ENCODE measurements at places on chromosomes 16 and 17. TPM values are rescaled to one million over a fixed set of nuclear protein-coding genes. Genes with fewer than 3 reads are reported as not detected.

DNA sequence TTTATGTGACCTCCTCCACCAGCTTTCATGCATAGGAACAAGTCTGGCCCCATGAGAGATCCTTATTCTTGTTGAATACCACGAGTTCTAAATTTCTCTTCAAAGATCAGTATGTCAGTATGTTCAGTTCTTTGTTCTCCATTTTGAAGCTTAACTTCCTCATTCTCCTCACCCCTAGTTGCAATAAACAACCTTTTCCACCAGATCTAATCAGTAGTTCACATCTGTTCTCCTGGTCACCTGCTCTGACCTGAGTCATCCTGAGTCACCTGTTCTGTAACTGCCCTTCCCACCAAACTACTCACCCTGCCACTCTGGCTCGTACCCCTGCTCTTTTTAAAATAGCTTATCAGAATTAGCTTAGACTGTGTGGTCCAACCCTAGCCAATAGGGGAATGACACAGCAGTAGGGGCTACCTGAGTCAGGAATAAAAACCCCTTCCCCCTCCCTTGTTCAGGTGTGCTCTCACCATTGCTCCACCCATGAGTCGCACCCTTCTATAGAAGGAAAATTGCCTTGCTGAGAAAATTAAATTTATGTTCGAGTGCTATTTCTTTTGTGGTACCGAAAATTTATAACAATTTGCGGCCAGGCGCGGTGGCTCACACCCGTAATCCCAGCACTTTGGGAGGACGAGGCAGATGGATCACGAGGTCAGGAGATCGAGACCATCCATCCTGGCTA lies 94.6 kb downstream of the EMP2 start:
- DNase-seq: no peak

DNA sequence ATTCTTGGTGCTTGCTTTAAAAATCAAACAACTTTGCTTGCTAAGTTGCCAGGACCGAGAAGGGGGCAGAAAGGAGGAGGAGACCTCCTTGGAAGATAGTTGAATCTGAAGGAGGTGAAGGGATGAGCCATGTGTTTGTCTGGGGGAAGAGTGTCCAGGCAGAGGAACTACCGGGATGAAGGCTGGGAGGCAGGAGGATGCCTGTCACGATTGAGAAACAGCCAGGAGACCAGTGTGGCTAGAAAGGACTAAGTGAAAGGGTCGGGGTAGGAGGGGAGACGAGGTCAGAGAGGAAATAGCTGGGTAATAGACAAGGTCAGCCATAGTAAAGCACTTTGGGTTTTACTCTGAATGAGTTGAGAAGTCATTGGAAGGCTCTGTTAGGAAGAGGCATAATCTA lies 38.9 kb upstream of the CSNK2A2 start:
- no peak for DNase-seq

DNA sequence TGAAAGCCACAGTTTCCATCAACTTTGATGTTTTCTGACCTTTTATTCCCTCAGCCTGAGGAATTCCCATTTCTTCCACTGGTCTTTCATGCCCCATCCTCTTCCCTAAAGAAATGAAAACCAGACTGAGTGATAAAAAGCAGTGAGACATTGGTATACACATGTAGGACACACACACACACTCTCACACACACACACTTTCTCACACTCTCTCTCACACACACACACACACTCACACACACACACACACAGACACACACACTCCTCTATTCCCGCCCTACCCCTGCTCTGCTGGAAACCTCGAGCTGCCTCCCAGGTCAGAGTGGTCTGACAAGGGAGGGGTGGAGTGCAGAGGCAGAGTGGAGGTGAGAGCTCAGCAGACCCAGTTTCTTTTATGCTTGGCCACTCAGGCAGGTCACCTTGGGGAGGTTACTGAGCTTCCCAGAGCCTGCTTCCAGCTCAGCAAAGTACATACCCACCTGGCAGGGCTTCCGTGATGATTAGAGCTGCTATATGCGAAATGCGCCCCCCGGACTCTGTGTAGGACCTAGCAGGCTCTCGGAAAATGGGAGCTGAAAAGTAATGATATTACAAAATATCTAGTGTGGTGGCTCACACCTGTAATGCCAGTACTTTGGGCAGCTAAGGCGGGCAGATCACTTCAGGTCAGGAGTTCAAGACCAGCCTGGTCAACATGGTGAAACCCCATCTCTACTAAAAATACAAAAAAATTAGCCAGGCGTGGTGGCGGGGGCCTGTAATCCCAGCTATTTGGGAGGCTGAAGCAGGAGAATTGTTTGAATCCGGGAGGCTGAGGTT lies 30.7 kb downstream of the CCR7 start:
- DNase-seq: no peak

DNA sequence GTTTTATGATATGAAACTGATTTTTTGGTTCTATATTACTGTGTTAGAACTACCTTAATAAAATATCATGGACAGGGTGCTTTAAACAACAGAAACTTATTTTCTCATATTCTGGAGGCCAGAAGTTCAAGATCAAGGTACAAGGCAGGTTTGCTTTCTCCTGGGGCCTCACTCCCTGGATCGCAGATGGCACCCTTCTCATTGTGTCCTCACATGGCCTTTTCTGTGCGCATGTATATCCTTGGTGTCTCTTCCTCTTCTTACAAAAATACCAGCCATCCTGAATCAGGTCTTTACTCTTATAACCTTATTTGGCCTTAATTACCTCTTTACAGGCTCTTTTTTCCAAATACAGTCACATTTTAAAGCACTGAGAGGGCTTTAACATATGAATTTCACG lies 906.1 kb downstream of the CDH11 start:
- DNase-seq: no peak

DNA sequence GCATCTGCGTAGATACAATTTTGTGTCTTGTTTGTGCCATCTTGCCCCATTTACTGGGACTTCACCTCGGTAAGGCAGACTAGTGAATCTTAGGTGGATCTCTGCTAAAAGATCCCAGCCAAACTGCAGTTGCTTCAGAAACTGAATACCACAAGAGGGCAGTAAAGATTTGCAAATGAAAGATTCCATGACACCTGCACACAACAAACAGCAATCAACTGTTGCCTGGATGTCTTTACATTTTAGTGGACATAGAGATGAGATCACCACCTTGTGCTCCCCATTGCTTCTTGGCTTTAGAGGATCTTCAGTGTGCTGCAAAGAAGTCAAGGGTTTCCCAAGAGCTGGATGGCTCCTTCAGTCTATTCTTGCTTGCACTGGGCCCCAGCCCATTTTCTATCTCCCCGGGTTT lies 119.2 kb upstream of the CACNG5 start:
- no peak for DNase-seq

- no peak for DNase-seq
These were observed 12.3 kb upstream of the C17orf113 start for GRCh38 chr17:42062681-42063080.

DNA sequence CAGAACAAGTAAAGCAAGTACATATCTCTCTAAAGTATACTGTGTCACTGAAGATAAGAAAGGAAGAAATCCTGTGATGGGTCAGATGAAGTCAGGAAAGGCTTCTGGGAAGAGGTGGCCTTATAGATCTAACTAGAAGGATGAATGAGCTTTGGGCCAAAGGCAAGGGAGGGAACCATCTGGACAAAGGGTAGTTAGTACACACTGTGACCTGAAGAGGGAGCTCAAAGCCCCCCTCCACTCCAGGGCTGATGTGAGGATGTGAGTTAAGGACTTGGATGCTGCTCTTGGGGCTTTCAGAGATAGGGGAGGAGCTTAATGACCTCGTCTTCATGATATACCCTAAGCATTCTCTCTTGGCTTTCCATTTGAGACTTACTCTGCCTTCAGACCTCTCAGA lies 185.3 kb upstream of the CACNG3 start:
- peak; percentile 55 for DNase-seq

GRCh38 chr16:7355758-7356157 lies 23.1 kb downstream of the RBFOX1 start:
- no peak for DNase-seq

GRCh38 chr17:49928126-49928800 lies 40.7 kb upstream of the DLX4 start:
- DNase-seq: no peak

- DNase-seq: no peak
These were observed 911 bp upstream of the ITGA2B start for GRCh38 chr17:44390250-44390870.

DNA sequence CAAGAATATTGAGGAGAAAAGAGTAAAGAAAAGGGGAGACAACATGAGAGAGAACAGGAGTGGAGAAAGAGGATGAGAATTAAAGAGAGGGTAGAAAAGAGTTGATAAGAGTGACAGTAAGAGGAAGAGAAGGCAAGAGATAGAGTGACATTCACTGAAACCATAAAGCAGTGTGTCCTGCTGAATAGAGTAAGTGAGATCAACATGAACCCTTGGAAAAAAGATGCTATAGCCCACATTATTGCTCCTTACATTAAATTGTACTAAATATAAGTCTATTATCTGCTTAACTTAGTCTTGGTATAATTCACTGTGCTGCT lies 489.5 kb downstream of the SHISA9 start:
- DNase-seq: no peak

GRCh38 chr16:66286527-66286926 lies 80.0 kb upstream of the CDH5 start:
- no peak for DNase-seq

DNA sequence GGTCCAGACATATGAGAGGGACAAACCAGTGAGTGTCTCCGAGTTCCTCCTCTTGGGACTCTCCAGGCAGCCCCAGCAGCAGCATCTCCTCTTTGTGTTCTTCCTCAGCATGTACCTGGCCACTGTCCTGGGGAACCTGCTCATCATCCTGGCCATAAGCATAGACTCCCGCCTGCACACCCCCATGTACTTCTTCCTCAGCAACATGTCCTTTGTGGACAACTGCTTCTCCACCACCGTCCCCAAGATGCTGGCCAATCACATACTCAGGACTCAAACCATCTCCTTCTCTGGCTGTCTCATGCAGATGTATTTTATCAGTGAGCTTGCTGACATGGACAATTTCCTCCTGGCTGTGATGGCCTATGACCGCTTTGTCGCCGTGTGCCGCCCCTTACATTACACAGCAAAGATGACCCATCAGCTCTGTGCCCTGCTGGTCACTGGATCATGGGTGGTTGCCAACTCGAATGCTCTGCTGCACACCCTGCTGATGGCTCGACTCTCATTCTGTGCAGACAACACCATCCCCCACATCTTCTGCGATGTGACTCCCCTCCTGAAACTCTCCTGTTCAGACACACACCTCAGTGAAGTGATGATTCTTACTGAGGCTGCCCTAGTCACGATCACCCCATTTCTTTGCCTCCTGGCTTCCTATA lies 19.2 kb downstream of the ZNF200 start:
- DNase-seq: peak; percentile 49

GRCh38 chr16:82328881-82329469 lies 159.0 kb upstream of the MPHOSPH6 start:
- DNase-seq: no peak

DNA sequence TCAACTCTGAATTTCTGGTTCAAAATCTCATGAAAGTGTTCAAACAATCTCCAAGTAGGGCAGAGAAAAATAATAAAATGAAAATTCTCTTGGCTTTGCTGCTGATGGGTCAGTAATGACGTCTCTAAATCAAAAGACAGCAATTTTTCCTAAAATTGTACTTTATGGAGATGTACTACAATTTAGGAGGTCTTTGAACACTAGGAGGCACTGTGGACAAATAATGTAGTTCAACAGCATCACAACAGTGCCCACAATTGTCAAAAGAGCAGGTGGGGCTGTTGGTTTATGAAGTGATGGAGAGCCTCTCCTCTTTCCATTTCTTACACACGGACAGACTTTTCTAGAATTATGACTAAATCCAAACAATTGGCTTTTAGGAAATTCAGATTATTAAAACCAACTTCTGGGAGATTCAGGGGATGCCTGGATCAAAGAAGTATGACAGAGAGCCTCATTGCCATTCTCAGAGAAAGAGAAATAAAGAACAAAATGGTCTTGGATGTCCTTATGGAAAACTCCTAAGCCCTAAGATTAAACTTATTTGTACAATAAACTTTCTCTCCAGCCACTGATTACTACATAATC lies 23.8 kb downstream of the EZH1 start:
- DNase-seq: peak; percentile 43

- DNase-seq: no peak
These were observed 1.1 kb downstream of the CLUAP1 start for GRCh38 chr16:3501783-3502400.

GRCh38 chr17:48995974-48996721 lies 1.0 kb upstream of the IGF2BP1 start:
- DNase-seq: no peak

DNA sequence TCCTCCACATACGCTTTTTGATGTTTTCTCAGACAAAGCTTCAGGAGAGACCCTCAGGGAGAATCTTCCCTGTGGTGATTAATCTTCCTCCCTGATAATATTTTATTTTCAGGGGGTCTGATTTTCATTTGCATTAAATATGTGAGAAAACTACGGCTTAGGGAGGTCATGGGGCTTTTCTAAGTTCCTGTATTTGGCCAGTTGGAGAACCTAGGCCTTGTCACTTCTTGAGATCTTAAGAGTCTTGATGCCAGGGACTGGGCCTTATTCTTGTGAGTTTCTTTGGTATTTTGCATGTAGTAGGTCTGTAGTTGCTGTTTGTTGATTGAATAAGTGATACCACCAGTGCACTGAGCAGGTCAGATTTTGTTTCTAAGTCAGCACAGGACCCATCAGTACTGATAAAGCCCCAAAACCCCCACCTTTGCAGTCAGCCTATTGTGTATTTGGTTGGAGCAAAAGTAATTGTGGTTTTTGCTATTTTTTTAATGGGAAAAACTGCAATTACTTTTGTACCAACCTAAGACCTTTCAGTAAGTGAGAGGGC lies 130.1 kb downstream of the PRKCA start:
- no peak for DNase-seq

- no peak for DNase-seq
These were observed 7.7 kb downstream of the JPT1 start for GRCh38 chr17:75146592-75146991.

DNA sequence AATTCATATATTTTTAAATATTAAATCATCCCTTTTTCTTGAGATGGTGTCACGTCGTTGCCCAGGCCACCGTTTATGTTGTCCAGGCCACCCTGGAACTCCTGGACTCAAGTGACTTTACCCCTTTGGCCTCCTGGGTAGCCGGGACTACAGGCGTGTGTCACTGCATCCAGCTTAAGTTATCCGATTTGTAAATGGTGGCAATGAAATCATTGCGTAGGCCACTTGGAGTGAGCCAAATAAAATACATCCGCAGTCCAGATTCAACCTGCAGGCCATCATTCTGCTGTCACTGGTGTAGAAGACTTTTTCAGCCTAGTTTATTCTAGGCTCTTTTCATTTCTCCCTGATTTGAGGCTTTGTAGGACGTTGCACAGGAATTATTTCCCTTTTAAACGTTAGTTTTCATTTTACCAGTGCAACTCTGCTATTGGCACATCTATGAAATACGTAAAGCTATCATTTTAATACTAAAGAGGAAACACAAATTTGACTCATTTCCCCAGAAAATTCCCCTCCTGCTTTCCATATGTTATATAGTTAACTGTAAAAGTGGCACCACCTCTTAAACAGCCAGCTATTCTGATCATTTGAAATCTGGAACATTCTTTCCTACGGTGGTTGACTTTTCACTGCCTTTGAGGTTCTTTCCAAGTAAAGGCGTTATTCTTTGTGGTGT lies 449.8 kb downstream of the MAF start:
- DNase-seq: no peak

GRCh38 chr16:89473791-89474414 lies 16.5 kb downstream of the ANKRD11 start:
- no peak for DNase-seq

Gene RSL1D1
- 344 TPM for total RNA-seq

Gene KCNH4
- 0.43 TPM for total RNA-seq

Gene ZNF598
- 85.5 TPM for total RNA-seq

Gene ZFP90
- total RNA-seq: 27.6 TPM

Gene RAB11FIP4
- total RNA-seq: 38.2 TPM

Gene NPIPA5
- 0.40 TPM for total RNA-seq

Gene SLC13A2
- not detected for total RNA-seq

Gene PTRH2
- 34.2 TPM for total RNA-seq

Gene RAB37
- 6.7 TPM for total RNA-seq

Gene SEZ6
- total RNA-seq: not detected
